ENCODE measurements at places on chromosomes 3 and 15.

DNA sequence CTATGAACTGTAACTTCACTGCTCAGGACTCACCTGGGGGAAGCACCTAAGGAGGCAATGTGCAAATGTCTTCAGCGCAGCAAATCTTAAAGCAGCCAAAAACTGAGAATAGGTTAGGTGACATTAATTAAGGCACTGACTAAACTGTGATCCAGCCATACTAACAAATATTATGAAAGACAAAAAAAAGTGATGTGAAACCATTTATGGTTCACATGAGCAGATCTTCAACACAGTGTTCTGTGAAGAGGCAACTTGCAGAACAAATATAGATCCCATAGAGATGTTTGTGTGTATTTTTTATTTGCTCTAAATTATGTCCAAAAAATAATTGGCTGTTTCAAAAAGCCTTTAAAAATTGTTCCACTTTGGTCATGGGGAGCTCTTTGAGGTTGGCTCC is 24.1 kb upstream of the MITF start:
- no peak for DNase-seq

- DNase-seq, result no peak
Observed at GRCh38 chr15:27933562-27933961, 165.6 kb downstream of the OCA2 start.

DNA sequence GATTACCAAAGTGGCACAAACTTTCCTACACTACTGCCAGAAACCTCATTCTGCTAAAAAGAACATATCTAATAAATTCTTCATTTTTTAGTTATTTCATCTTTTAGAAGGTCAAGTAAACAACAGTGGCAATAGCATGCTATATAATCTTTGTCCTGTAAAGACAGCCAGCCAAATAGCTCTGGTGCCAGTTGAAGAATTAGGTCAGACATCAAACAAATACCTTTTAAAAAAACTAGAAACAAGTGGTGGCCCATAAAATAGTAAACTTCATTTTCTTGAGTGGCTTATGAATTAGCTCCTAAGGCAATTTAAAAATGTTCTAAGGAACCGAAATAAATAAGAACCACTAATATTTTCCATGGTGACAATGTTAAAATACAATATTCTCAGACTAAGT is 19.5 kb downstream of the CCDC14 start:
- DNase-seq, result no peak

DNA sequence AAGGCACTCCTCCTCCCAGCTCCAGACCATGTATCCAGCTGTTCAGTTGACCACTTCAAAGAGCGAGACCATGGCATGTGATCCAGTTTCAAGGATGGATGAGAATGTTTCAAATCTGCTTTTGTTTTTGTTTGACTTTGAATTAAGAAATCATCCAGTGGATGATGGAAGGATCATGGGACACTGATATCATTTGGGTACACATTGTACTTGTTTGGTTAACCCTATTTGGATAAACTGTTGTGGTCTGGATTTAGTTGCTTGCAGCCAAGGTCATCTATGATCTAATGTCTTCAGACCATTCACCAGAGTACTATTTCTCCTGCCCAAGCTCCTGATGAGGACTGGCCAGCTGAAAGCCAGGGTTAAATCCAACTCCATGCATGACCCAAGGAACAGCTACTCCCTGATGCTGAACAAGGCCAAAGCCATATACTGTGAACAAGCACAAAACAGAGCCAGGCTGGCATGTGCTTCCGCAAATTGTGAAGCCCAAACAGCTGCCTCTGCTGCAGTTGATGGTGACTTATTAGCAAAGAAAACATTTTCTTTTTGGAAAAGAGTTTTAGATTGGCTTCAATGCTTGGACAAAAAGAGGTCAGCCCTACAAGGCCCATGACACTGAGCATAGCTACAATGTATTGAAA is 5.2 kb upstream of the ADAMTS17 start:
- no peak for DNase-seq

GRCh38 chr3:23830869-23831484 is 25.2 kb downstream of the UBE2E1 start:
- no peak for DNase-seq

GRCh38 chr3:31551646-31552045 is 18.9 kb downstream of the STT3B start:
- no peak for DNase-seq

GRCh38 chr3:43521941-43522340 is 99.9 kb downstream of the ANO10 start:
- no peak for DNase-seq

GRCh38 chr15:40969363-40969762 is 16.1 kb downstream of the CHAC1 start:
- DNase-seq, result no peak
